Islet precursor cell (in vitro differentiated cells): ENCODE measurements at places on chromosomes 3 and 15.

DNA sequence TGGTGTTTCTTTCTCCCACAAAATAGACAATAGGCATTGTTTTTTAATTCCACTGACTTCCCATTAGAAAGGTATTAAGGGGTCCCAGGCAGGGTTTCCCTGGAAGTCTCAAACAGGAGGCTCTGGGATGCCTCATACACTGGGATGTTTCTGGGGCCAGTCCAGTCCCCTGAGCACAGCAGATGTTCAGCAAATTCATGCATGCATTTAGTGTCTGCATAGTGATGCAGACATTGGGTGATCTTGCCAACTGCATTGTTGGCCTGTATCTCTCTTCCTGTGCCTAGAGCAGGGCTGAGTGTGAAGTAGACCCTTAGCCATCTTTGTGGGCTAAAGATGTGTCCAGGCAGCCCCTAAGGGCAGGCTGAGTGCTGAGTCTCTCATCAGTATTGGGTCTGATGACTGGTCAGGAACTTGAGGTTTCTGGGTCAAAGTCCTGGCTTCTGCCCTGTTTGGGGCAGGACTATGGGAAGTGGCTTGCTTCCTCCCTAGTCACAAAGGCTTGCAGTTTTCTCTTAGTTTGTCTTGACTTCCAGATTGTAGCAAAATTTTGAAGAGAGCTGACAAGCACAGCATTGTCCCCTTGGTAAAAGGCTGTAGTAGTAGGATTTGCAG is 56.5 kb downstream of the BSN start:
- no peak for DNase-seq

- no peak for DNase-seq
Measured at GRCh38 chr15:93452537-93453211, 363.7 kb upstream of the RGMA start.

GRCh38 chr15:57861034-57861638 is 154.6 kb downstream of the POLR2M start:
- no peak for DNase-seq

GRCh38 chr15:39640665-39641064 is 59.8 kb downstream of the THBS1 start:
- no peak for DNase-seq

DNA sequence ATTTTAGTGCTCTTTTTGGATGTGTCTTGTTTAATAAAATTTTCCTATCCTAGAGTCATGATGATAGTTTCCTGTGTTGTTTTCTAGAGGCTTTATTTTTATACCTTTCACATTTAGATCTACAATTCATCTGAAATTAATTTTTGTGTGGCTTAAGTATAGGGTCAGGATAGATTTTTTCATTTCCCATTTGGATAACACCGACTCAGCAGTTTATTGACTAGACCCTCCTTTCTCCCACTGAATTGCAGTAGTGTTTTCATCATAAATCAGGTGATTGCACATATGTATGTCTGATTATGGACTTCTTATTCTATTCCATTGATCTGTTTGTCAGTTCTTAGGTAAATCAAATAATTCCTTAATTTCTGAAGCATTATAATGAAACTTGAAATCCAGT is 10.4 kb downstream of the PRR23A start:
- no peak for DNase-seq
